ENCODE measurements at places on chromosomes 2 and 18.
A peak's percentile ranks its signal among the peaks of the same experiment; 100 is the strongest.

DNA sequence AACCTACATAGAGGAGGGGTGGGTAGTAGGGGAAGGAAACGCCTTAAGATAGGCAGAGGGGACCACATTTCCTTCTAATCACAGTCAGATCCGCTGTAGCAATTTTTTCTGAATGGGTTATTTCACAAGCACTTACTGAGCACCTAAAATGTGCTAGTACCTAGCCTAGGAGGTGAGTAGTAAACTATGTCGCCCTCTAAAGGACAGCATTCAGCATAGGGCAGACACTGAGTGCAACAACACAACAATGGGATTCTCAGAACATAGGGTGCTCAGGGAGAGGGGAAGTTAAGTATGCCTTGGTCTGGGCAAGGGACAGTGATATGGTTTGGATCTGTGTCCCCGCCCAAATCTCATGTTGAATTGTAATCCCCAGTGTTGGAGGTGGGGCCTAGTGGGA is 166.1 kb upstream of the RAB6C start:
- no peak for DNase-seq

DNA sequence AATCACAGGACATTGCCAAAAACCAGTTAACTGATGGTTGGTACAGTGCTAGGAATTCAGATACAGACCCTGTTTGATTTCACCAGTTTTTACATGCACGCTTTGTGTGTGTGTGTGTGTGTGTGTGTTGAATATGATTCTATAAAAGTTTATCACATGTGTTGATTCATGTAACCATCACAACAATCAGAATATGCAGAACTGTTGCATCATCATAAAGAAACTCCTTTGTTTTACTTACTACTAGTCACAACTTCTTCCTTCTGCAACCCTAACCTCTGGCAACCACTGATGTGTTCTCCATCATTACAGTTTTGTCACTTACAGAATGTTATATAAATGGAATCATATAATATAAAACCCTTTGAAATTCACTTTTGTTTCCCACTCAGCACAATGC is 144.8 kb upstream of the CYP26B1 start:
- DNase-seq = no peak

DNA sequence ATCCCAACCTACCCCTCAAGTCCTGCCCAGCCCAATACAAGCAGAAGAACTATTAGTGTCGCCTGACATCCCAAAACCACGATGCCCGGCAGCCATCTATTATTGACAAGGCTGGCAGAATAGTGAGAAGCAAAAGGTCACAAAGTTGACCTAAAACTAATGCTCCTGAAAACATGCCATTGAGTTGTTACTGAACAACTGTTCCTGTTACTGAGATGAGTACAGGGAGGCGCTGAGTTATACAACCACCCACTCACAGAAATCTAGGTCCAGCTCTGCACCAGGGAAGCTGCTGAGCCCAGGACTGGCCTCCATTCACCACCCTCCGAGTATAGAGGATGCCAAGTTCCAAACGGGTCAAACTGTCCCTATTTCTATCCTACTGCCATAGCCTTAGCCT is 180.0 kb upstream of the ACAA2 start:
- no peak for DNase-seq

- no peak for DNase-seq
Measured at GRCh38 chr2:217800433-217801114, 202.2 kb downstream of the TNS1 start.

DNA sequence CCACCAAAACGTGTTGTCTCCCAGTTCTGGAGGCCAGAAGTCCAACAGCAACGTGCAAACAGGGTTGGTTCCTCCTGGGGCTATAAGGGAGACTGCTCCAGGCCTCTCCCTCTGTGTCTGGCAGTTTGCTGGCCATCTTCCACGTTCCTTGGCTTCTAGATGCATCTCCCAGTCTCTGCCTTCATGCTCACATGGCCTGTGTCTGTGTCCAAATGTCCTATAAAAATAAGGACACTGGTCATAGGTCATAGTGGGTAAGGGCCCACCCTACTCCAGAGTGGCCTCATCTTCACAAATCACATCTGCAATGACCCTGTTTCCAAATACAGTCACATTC is 69.4 kb upstream of the TAF1B start:
- DNase-seq = no peak

GRCh38 chr2:151271824-151272223 is 10.2 kb upstream of the RBM43 start:
- DNase-seq = no peak

DNA sequence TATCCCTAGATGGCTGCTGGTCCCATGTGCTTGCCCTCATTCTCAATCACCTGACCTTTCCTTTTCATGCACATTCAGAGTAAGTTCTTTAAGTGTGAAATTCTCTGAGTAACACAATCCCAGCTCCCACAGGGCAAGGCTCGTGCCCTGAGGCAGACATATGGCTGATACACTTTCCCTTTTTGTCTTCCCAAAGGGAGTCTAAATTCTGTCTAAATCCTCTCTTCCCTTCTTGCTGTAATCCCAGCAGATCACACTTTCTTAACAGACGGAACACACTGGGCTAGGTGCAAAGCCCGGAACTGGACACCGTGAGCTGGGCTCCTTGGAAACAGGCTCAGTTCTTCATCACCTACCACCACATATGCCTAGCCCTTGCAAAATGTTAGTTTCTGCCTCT is 147.6 kb downstream of the GALNT14 start:
- no peak for DNase-seq

DNA sequence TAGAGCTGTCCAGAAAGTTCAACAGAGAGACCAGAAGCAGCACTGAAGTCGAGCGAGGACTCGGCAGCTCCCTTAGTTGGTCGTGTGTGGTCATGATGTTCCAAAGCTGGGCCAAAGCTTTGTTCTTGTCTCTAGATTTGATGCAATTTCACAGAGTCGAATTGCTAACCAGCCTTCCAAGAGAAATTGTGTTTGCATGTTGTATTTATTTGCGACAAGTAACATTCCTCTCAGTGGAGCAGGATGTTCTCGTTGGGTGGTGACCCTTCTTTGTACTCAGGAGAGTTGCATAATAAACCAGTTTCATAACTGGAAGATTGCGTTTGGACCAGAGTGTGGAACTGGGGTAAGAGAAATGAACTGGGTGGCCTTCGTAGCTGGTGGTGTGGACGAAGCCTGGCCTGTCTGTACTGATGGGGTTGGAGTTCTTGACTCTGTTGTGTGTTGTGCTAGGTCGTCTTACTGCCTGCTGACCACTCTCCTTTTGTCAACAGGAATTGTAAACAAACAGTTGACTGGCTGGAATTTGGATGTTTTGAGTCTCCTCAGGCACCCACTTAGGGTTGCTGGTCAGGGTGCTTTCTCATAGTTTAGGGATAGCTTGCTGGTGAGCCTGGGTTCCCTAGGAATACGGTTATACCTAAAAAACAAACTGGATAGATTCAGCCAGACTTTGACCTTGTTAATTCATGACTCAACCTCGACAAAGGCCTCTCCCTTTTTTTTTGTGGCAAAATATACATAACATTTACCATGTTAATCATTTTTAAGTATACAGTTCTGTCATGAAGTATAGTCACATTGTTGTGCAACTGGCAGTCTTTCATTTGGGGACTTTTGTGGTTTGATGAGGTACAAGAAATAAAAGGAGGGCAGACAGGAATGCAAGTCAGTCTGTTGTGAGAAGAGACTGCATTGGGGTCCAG is 28.9 kb upstream of the TOGARAM2 start:
- DNase-seq = peak; percentile 11

- DNase-seq = no peak
Measured at GRCh38 chr18:8375249-8375648, 234.0 kb upstream of the RAB12 start.
